ENCODE measurements at places on chromosomes 7 and 10. TPM values are rescaled to one million over a fixed set of nuclear protein-coding genes. Genes with fewer than 3 reads are reported as not detected.

AKR1C3 gene
- total RNA-seq: 18.6 TPM

ABCB1 gene
- total RNA-seq: 6.1 TPM

CALHM3 gene
- not detected for total RNA-seq

CALU gene
- total RNA-seq: 202 TPM

CYTH3 gene
- total RNA-seq: 34.5 TPM

CAMK1D gene
- total RNA-seq: 3.1 TPM

OR9A2 gene
- not detected for total RNA-seq

- H3K27ac ChIP-seq: no peak overlapping the region
- H3K36me3 ChIP-seq: no peaks in the 10 kb centered on the region
- H3K4me3 ChIP-seq: no peak overlapping the region
- H3K4me1 ChIP-seq: no peaks in the 10 kb centered on the region
These were observed 34.8 kb downstream of the SVOPL start for GRCh38 chr7:138666385-138666784.

- H3K27ac ChIP-seq: no peak overlapping the region
- no peak for DNase-seq
- H3K4me3 ChIP-seq: no peak overlapping the region
- H3K27me3 ChIP-seq: no peaks in the 10 kb centered on the region
These were observed 6.9 kb downstream of the GHRHR start for GRCh38 chr7:30970594-30971094.

DNA sequence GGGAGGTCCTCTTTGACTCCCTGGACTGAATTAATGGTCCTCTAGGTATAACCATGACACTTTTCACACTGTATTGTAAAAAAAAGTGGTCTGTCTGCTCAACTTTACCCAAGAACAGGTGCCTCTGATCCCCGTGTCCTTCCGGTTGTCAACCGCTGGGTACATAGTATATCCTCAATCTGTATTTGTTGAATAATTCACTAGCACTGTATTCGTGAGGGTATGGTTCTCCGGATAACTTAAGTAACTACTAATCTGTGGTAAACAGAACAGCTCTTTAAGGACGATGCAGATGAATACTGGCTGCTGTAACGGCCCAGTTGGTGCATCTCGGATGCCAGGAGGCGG lies 472 bp upstream of the ADAM22 start:
- no peaks in the 10 kb centered on the region for H3K4me1 ChIP-seq
- peak overlapping the region; percentile 58 for H3K4me3 ChIP-seq
- no peak overlapping the region for H3K27ac ChIP-seq
- no peak for DNase-seq

DNA sequence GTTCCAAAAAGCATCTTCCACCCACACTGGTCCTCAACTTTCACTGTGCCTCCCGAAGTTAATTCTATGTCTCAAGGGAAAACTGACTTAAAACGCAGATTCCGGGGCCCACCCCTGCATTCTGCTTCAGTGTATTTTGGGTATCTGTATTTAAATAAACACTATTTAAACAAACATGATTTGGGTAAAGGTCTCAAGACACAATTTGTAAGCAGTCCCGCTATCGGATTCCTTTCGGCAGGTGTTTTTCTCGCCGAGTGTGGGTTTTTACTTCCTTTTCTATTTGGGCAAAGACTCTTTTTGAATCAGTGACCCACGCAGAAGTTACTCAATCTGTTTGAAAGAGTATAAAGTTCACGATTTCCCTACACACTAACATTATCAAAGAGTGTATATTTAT lies 1.2 kb downstream of the PDIA4 start:
- no peaks in the 10 kb centered on the region for H3K27me3 ChIP-seq
- H3K27ac ChIP-seq: peak overlapping the region; percentile 86
- peak overlapping the region; percentile 100 for H3K4me3 ChIP-seq
- no peaks in the 10 kb centered on the region for H3K36me3 ChIP-seq
- no peak for DNase-seq

DNA sequence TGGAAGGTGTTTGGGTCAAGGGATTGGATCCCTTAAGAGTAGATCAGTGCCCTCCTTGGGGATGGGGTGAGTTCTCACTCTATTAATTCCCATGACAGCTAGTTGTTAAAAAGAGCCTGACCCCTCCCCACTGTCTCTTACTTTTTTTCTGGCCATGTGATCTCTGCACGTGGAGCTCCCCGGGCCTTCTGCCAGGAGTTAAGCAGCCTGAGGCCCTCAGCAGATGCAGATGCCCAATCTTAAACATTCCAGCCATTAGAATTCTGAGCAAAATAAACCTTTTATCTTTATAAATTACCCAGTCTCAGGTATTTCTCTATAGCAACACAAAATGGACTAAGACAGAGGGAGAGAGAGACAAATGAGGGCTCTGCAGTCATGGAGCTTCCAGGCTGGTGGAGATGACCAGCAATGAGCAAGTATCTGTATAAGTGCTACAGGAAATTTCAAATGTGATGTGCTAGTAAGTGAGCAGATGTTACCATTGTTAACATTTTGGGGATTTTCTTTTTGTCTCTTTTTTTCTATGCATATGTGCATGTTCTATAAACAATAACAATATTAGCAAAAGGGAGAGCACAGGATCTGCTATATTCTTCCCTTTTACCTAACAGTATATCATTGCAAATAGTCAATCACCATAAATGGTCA lies 26.7 kb downstream of the PLPP4 start:
- no peak overlapping the region for H3K27ac ChIP-seq
- H3K27me3 ChIP-seq: no peaks in the 10 kb centered on the region
- no peaks in the 10 kb centered on the region for H3K36me3 ChIP-seq
- H3K4me1 ChIP-seq: no peaks in the 10 kb centered on the region
- no peak overlapping the region for H3K4me3 ChIP-seq

DNA sequence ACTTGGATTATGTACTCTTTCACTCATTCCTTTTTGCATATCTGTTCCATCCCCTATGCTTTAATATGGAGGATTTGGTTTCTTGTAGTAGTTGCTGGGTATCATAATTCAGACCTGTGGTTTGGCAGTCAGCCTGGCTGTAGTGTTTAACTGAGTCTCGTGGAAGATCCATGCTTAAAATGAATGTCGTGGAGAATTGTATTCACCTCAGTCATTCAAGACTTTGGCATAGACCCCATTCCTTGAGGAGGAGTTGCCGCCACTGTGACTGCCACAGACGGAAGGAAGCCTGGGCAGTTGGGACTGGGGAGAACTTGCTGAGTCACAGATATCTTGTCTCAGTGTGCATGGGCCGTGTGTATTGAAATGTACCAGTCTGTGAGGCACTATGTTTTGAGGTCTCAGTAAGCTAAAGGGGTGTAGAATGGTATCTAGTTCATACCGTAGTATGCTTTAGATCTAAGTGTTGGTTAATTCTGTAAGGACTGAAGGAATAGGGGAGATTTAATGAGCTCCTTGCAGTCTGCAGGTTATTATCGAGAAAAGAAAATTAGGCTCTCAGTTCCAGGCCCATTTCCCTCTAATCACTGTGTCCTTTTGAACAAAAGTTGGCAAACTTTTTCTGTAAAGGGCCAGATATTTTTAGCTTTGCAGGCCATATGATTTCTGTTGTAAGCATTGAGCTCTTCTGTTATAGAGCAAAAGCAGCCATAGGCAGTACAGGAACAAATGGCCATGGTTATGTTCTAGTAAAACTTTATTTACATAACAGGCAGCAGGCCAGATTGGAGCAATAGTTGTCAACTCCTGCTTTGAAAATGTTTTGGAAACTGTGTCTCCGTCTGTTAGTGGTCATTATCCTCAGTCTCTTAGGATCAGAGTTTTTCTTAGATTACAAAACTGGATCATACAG lies 76.8 kb downstream of the TPST1 start:
- DNase-seq: peak; percentile 17
- no peaks in the 10 kb centered on the region for H3K27me3 ChIP-seq
- H3K36me3 ChIP-seq: no peaks in the 10 kb centered on the region
- no peak overlapping the region for H3K27ac ChIP-seq
- peaks cover 10% of the 10 kb centered on the region for H3K4me1 ChIP-seq

DNA sequence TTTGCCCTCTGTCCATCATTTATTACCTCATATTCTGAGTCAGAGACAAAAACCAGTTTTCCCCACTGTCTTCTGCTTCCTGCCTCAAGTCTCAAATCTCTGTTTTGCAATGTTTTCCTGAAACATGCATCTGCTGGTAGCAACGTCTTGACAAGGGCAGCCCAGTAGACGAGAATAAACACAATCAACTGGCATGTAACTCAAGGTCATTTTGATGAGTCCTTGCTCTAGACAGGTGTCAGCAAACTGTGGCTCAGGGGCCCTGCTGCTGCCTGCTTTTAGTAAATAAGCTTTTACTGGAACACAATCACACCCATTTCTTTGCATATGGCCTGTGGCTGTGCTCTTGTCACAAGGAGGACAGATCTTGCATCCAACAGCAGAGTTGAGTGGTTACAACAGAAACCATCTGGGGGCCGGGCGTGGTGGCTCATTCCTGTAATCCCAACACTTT lies 59.8 kb downstream of the ITIH5 start:
- H3K4me3 ChIP-seq: no peak overlapping the region
- no peaks in the 10 kb centered on the region for H3K27me3 ChIP-seq
- peaks cover 20% of the 10 kb centered on the region for H3K4me1 ChIP-seq
- no peak for DNase-seq
- peaks cover 6% of the 10 kb centered on the region for H3K36me3 ChIP-seq

DNA sequence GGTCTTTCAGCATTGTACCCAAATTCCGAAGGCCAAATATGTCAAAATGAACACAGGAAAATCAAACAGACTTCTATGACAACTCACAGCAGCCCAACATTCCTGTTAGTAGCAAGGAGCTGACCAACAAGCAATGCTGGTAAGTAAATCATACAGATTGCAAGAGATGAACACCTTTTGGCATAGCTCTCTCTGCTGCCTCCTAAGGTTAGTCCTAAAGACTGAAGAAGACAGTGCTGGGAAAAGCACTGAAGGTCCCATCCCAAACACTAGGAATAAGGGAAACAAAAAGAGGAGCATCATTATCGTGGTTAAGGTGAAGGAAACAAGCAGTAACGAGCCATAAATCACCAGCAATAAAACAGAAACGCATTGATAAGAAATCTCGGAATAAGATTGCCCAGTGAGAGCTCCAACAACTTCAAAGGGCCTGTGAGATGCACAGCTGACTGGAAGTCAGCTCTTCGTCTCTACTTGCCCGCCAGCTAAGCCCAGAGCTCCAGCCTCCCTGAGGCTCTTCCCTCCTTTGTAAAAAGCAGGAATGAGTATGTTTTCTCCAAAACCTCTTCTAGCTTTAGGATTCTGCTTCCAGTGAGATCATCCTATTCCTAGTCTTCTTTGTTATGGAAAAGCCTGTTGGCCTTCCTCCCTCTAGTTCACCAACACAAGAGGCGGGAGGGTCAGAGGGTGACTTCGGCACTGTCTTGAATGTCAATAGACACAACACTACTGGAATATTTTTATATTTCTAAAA lies 15.3 kb downstream of the NUDT5 start:
- H3K27me3 ChIP-seq: no peaks in the 10 kb centered on the region
- DNase-seq: no peak
- H3K4me3 ChIP-seq: no peak overlapping the region
- H3K36me3 ChIP-seq: peaks cover 77% of the 10 kb centered on the region
- no peak overlapping the region for H3K27ac ChIP-seq

DNA sequence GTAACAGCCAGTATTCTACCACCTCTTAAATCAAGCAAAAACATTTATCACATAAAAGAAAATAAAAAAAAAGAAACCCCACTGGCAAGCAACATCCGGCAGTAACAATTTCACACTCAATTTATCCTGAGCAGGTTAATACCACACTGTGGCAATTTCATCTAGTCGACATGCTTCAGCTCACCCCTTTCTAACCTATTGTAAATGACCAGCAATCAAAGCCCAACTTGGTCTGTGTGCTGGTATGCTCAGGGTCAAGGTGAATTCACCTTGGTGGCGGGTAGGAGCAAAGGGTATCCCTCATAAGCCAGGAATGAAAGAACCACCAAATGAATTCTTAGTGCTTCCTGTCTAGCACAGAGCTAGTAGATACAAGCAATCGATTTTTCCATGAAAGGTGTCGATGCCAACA lies 109.1 kb upstream of the AFAP1L2 start:
- H3K4me1 ChIP-seq: peaks cover 79% of the 10 kb centered on the region
- no peaks in the 10 kb centered on the region for H3K36me3 ChIP-seq
- DNase-seq: no peak
- no peak overlapping the region for H3K27ac ChIP-seq
- no peaks in the 10 kb centered on the region for H3K27me3 ChIP-seq

- DNase-seq: no peak
- no peaks in the 10 kb centered on the region for H3K4me1 ChIP-seq
- no peak overlapping the region for H3K27ac ChIP-seq
- H3K27me3 ChIP-seq: no peaks in the 10 kb centered on the region
- H3K36me3 ChIP-seq: no peaks in the 10 kb centered on the region
- no peak overlapping the region for H3K4me3 ChIP-seq
These were observed 386.5 kb upstream of the PFKP start for GRCh38 chr10:2680821-2681220.

DNA sequence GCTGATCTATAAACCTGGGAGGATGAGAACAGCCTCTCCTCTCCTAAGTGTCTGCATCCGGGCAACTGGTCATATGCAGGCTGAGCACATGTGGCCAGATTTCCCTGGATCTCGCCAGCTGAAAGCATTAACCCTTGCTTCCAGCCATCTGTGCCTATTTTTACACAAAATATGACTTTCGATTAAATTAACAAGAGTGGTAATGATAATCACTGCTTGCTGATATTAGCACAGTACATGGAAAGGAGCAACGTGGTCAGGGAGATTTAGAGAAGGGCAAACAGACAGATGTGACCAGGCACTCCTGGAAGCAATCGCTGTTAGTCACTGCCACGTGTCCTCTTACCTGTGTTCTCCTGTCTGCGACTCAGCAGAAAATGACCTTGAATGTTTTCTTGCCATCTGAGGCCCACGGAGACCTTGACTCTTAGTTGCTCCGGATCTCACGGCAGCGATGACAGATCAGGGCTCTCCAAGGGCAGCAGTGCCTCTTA lies 59.5 kb upstream of the NPTX2 start:
- H3K27me3 ChIP-seq: no peaks in the 10 kb centered on the region
- no peaks in the 10 kb centered on the region for H3K4me1 ChIP-seq
- no peaks in the 10 kb centered on the region for H3K36me3 ChIP-seq

- peaks cover 42% of the 10 kb centered on the region for H3K36me3 ChIP-seq
- H3K4me1 ChIP-seq: peaks cover 15% of the 10 kb centered on the region
- H3K4me3 ChIP-seq: peak overlapping the region; percentile 98
- H3K27ac ChIP-seq: peak overlapping the region; percentile 96
- peak; percentile 85 for DNase-seq
These were observed 2.5 kb downstream of the LRCH4 start for GRCh38 chr7:100583132-100584053.

GRCh38 chr10:59793919-59794318 lies 40.7 kb upstream of the MRLN start:
- no peaks in the 10 kb centered on the region for H3K4me1 ChIP-seq
- no peak for DNase-seq
- H3K27ac ChIP-seq: no peak overlapping the region
- no peak overlapping the region for H3K4me3 ChIP-seq

- H3K4me1 ChIP-seq: no peaks in the 10 kb centered on the region
- H3K4me3 ChIP-seq: no peak overlapping the region
- no peaks in the 10 kb centered on the region for H3K27me3 ChIP-seq
These were observed 202.2 kb downstream of the VTI1A start for GRCh38 chr10:112649006-112649821.
